CD4-positive, alpha-beta T cell treated with Interleukin-6 for 4 hours (primary cell): ENCODE measurements at places on chromosomes 7 and 10.

GRCh38 chr7:113087071-113087998 is 708 bp upstream of the GPR85 start:
- DNase-seq, result no peak

GRCh38 chr10:113788604-113789083 is 37.2 kb downstream of the PLEKHS1 start:
- no peak for DNase-seq

GRCh38 chr7:148561099-148561498 is 29.5 kb upstream of the C7orf33 start:
- no peak for DNase-seq

DNA sequence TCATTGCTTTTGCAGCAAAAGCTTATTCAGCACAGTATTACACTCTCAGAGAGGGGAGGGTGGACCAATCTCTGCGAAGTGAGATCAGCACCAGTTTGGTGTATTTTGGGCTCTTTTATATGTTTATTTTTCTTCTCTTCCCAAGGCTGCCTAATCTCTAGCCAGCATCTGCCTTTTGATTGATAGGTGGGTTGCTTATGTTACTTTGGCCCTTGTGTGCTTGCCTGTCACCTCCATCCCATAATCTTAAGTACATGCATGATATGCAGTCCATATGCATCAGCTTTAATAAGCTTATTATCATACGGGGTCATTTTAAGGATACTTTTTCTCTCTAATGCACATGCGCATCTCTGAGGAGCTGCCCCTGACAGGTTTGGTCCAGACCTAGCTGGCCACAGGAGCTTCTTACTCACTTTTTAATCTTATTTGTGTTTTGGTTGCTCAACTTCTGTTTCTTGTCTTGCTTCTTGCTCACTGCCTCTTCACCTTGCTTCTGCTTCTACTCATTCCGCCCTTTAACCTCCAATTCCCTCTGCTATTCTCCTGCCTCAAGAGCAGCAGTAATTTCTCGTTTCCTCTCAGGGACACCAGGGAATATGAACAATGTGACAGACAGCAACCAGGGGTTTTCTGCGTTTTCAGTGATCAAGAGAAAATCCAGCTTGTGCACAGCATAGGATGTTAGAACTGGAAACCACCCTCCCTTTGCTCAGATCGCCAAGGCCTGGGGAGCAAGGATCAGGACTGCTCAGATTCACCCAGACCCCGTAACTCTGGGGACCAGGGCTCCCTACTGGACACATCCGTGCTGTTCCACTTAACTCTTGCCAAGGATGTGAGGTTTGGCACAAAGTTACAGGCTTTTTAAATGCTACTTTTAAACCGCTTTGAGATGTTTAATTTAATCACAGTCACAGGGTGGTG is 10.0 kb downstream of the RGR start:
- DNase-seq, result no peak

DNA sequence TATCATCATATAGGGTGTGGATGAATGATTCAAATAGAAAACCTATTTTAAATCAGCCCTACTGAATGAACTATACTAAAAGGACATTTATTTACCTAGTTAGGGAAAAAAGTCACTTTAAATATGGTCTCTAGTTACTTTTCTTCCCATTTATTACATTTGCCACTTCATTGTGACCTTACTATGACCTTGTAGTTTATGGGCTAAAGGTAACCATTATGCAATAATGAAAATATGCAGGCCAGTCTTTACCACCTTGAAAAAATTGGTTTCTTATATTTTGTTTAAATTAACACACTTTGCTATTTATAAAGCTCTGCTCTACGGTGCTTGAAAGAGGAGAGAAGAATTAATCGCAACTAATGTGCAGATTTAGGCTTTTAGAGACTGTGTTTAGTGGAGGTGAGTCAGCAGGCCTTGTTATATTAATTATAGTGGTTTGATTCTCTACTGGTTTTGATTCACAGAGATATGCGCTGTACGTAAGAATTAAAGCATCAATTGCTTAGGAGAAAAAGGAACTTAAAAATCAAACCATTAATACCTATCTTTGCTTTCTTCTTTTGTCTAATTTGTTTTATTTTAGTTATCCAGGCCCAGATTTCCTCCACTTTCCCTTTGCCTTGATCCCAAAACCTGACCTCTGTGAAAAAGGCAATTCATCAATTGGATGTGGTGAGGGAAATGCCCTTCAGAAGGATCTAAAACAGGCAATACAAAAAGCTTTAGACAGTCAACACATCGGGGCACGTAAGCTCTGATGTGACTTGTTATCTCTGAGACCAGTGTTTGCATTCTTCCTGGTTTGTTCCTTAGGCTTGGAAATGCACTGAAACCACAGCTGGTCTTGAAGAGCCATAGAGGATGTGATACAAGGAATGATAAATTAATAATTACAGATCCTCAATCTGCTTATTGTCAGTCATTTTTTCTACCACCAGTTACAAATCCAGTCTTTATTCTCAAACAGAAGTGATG is 141.2 kb upstream of the HDAC9 start:
- no peak for DNase-seq

DNA sequence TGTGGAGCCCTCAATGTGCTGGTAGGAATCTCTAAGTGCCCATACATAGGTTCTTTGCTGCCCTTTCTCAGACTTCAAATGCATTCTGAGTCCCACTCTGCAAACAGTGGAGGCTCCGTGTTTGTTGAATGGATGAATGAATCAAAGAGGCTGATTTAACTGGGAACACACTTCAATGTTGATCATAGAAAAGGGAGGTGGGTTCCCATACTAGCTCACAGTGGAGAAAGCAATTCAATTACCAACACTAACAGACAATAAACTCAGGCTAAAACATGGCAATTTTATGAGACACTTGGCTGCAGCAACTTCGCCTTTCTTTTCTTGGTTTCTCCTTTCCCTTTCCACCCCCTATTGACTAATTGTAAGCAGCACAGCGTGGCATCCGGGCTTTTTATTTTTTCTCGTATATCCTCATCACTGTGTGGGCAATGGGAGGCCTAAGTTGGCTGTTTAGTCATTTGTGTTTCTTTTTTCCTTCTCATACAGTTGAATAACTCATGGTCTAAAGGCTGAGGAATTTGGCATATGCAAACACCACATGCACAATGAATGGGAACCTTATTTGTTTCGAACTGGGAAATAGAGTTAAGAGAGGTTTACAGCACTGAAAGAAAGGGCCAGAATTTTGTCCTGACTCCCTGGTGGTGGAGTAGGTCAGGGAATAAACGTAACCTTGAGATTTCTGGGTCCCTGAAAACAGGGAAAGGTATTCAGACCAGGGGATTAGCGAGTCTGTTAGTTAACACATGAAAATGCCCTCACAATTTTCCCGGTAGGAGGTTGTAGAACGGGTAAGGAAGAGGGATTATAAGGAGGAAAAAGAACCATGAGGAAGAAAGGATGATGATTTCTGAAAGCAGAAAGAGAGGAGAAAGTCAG is 858.5 kb downstream of the KCNMA1 start:
- no peak for DNase-seq

DNA sequence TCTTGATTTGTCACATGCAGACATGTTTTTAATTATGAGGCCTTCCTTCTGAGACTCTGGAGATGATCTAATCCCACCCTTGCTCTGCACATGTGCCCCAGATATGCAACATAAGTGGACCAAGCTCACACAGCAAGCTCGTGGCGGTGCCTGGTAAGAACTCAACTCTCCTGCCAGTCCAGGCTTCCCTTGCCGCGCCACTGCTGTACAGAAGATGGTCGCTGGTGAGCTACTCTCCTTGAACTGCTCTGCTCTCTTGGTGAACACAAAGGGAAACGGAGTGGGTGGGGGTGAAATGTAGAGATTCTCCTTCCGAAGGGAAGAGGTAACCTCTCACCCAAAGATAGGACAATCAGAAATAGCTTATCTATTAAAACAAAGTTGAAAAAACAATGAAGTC is 25.7 kb downstream of the MYOF start:
- DNase-seq, result no peak

DNA sequence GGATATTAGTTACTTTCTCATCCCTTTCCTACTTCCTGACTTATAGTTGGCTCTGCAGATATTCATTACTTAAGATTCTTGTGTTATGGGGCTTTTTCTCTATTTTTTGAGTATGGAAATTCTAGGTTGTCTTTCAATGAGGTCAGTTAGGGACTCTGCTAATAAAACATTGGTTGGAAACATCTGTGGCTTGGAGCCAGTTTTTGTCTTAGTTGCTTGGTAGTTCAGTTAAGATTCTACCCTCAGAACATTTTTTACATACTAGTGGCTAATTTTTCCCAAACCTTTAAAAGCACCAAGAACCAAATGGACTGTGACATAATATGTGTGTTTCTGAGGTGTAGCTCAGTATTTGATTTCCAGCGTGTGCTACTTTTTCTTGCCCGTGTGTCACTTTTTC is 305.6 kb upstream of the FZD1 start:
- DNase-seq, result no peak

DNA sequence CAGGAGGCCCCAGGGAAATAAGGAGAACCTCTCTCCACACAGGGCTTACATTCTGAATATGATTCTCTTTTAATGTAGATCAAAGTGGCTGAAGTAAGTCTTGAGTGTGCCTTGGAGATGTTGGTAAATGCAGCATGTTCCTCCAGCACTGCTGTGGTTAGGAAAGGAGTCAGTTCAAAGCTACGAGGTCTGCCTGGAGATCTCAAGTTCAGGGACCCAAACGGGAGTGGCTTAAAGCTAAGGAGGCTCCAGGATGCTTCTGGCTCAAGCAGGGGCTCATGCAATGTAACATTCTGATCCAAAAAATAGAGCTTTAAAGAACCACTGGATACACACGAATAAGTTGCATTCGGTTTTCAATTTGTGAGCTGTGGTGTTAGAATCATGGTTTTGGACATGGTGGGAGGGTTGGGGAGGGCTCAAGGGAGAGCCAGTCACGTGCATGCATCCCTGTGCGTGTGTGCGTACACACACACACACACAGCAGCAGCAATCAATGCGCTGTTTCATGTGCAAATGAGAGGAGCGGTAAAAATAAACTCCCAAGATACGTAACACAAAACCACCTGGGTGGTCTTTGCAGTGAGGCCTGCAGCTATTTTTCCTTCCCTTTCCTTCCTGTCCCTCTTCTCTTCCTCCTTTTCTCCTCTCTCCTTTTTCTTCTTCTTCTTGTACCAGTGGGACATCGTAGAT is 70.5 kb downstream of the AOAH start:
- no peak for DNase-seq

DNA sequence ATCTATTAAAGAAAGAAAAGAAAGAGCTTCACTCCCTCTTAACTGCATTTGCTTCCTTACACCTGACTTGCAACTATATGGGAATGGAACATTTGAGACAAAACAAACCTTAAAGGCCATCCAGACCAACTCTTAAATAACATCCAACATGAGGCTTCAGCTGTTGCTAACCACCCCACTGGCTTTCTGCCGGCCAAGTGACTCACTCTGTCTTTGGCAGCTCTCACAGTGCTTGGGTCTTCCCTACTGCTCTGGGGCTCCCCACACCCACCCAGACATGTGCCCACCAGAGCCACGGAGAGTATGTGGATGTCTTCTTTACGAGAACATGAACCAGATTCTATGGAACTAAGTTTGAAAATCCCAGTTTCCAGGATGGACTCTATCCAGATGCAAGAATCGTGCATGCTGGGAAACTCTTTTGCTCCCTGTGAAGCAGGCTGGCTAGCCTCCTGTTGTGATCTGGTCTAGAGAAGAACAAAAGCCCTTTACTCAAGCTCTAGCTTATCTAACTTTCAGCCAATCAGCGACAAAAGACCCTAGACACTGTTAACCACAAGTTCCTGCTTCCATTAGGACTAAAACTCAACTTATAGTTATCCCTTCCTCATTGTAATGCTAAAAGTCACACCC is 245.7 kb downstream of the TCERG1L start:
- no peak for DNase-seq

DNA sequence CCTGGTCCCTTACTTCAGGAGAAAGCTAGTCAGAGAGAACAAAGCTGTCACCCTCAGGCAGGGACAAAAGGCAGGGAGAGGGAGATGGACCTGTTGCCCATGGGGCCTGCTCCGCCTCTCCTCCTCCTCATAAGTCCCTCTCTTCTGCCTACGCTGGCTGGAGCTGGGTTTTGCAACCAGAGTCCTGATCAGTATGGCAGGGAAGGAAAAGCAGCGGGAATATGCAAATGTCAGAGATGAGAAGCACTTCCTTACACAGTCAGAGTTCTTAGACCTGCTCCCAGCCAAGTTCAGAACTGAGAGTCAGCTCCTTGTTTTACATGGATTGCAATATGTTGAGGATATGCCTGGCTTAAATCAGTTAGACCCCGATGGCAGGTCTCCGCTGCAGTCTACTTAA is 231.1 kb downstream of the ADAM12 start:
- DNase-seq, result no peak

- no peak for DNase-seq
Measured at GRCh38 chr10:102613785-102614184, 30.5 kb upstream of the TRIM8 start.

- DNase-seq, result no peak
Measured at GRCh38 chr7:38902449-38902848, 6.5 kb downstream of the VPS41 start.

DNA sequence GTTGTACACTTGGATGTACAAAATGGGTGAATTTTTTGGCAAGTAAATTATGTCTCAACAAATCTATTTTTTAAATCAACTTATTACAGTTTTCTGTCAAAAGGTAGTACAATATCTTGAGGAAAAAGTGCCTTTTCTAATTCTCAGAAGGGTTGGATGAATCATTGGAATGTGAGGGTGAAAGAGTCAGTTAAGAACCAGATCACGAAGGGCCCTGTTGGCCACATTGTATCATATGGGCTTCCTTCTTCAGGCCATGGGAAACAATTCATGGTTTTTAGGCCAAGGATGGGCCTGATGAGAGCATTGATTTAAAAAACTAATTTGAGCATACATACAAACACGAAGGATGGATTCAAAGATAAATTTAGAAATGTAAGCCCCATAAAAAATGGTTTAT is 503.7 kb downstream of the TNS3 start:
- no peak for DNase-seq

DNA sequence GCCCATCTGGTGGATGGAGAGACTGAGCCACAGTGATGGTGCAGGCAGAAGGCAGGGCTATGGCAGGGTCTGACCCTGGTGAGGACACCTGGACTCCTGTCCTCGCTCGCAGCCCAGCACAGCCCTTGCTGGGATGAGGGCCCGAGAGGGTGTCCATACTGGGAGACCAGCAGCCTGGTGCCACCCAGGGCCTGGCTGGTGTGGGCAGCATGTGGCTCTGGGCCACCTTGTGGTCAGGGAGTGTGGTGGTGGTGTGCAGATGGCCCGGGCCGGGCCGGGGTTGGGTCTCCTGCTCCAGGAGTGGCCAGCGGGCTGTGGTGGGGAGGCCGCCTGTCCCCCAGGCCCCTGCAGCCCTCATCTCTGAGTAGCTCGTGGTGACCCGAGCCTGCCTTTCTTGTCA is 14.9 kb downstream of the ADCY1 start:
- DNase-seq, result no peak

- DNase-seq, result no peak
Measured at GRCh38 chr7:108598914-108599580, 29.4 kb downstream of the DNAJB9 start.

GRCh38 chr7:18849130-18849529 is 268.3 kb downstream of the TWIST1 start:
- DNase-seq, result no peak

- no peak for DNase-seq
Measured at GRCh38 chr10:110101464-110102144, 93.8 kb downstream of the ADD3 start.
